ENCODE measurements at places on chromosomes 1 and 21. TPM values are rescaled to one million over a fixed set of nuclear protein-coding genes. Genes with fewer than 3 reads are reported as not detected.

The OMA1 gene
- 19.9 TPM for total RNA-seq

The TRIM45 gene
- 5.6 TPM for total RNA-seq

The BTBD19 gene
- 7.9 TPM for total RNA-seq

The OLFML2B gene
- 12.8 TPM for total RNA-seq

The ZBED6 gene
- 19.9 TPM for total RNA-seq

The CACHD1 gene
- total RNA-seq = 27.7 TPM

The GPA33 gene
- 0.74 TPM for total RNA-seq

The CFAP57 gene
- total RNA-seq = not detected

The KRTAP10-3 gene
- total RNA-seq = not detected

The ZNF683 gene
- not detected for total RNA-seq

The PEX19 gene
- total RNA-seq = 47.9 TPM

The IGSF9 gene
- total RNA-seq = 5.6 TPM

The NHLH1 gene
- total RNA-seq = not detected

The MATN1 gene
- 0.49 TPM for total RNA-seq

The MYOM3 gene
- 0.25 TPM for total RNA-seq

The PLPP3 gene
- 236 TPM for total RNA-seq

The ADSS2 gene
- 38.1 TPM for total RNA-seq

All from vagina (tissue), 2 donors.